Liver (tissue), 10 donors: ENCODE measurements at places on chromosomes 6 and 20. TPM values are rescaled to one million over a fixed set of nuclear protein-coding genes. Genes with fewer than 3 reads are reported as not detected.

- no peaks in the 10 kb centered on the region for H3K36me3 ChIP-seq
Measured at GRCh38 chr6:14051355-14051754, 66.2 kb upstream of the CD83 start.

DNA sequence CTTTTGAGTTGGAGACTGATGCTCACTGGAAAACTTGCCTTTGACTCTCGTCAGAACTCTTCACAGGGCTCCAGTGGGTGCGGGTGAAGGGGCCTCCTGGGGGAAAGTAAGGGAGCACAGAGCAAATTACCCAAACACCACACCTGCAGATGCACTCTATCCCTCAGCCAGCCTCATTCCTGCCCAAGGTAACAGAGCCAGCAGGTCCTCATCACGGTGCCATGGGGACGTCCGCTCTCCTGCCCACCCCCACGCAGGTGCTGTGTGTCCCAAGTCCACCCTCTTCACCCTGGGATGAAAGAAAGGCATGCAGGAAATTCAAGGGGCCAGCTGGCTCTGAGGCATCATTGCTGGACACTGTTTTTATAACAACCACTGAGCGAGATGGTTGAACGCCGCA is 269.0 kb downstream of the SMOC2 start:
- H3K4me3 ChIP-seq, result no peak overlapping the region
- no peaks in the 10 kb centered on the region for H3K27me3 ChIP-seq
- no peak overlapping the region for H3K27ac ChIP-seq
- H3K4me1 ChIP-seq, result no peaks in the 10 kb centered on the region

DNA sequence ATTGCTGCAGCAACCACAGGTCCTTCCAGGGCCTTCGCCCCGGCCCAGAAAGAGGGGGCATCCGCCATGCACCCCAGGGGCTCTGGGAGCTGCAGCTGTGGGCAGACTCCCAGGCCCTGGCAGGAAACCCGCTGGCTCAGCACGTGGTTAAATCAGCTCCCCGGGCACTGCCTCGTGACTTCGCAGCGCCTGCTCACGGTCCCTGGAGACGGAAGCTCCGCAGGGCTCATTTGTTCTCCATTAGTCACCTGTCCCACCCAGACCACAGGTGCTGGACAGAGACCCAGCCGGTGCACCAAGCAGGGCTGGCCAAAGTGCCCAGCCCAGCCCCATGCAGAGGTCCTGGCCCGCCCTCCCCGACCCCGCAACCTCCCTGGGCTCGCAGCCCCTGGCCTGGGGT is 14.7 kb downstream of the KCNQ2 start:
- no peaks in the 10 kb centered on the region for H3K4me1 ChIP-seq
- no peaks in the 10 kb centered on the region for H3K27me3 ChIP-seq
- H3K27ac ChIP-seq, result no peak overlapping the region
- DNase-seq, result no peak
- no peak overlapping the region for H3K4me3 ChIP-seq

GRCh38 chr20:40397467-40397866 is 291.6 kb downstream of the MAFB start:
- no peaks in the 10 kb centered on the region for H3K36me3 ChIP-seq
- no peak overlapping the region for H3K27ac ChIP-seq
- H3K4me1 ChIP-seq, result no peaks in the 10 kb centered on the region
- no peak for DNase-seq

- no peaks in the 10 kb centered on the region for H3K27me3 ChIP-seq
- no peak overlapping the region for H3K4me3 ChIP-seq
- peaks cover 10% of the 10 kb centered on the region for H3K4me1 ChIP-seq
- DNase-seq, result no peak
Measured at GRCh38 chr6:156698239-156699016, 78.8 kb upstream of the ARID1B start.

- no peak for DNase-seq
- no peaks in the 10 kb centered on the region for H3K36me3 ChIP-seq
- H3K4me3 ChIP-seq, result no peak overlapping the region
- no peak overlapping the region for H3K27ac ChIP-seq
Measured at GRCh38 chr20:10708351-10709185, 34.8 kb upstream of the JAG1 start.

- DNase-seq, result no peak
- H3K36me3 ChIP-seq, result no peaks in the 10 kb centered on the region
- no peaks in the 10 kb centered on the region for H3K27me3 ChIP-seq
- H3K27ac ChIP-seq, result no peak overlapping the region
- no peaks in the 10 kb centered on the region for H3K4me1 ChIP-seq
Measured at GRCh38 chr6:32074996-32075532, 34.1 kb downstream of the TNXB start.

- no peak overlapping the region for H3K27ac ChIP-seq
- peaks cover 2% of the 10 kb centered on the region for H3K27me3 ChIP-seq
- no peaks in the 10 kb centered on the region for H3K36me3 ChIP-seq
- H3K4me1 ChIP-seq, result no peaks in the 10 kb centered on the region
Measured at GRCh38 chr6:87968435-87969278, 79.0 kb upstream of the SPACA1 start.

DNA sequence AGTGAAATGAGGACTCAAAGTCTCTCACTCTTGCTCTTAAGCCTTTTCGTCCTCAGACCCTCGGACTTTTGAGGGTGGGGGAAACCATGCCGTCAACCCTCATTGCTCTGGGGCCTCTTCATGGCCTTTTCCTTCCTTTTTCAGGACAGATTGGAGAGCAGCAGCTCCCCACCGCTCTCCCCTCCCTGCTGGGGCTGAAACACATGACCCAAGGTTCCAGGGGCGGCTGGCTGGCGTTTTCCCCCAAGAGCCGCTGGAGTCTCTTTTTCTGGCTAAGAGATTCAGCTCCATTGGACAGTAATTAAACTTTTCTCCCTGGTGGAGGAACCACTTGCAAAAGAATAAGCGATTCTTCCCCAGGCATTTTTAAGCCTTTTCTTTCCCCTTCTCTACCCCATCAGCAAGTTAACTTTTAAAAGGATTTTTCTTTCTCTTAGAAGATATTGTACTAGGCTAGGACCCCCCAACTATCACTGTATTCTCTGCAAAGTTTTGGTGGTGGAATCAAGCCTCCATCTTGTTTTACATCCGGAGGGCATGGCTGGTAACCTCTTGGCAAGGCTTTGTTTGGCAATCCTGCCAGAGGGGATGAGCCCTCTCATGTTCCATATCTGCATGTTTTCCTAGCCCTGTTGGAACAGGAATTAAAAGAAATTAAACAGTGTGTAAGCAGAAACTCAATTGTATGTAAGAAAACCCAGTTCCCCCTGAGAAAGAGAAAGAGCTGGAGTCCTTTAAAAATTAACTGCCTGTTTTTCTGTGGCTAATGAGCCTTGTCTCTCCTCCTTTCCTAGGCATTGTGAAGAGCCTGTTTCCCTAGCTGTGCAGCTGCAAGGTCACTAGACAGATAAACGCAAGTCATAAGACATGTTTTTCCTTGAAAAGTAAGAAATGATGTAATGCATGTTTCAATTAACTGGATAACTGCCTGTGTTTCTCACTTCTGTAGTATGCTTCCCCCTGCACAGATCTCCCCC is 100.8 kb upstream of the GPR6 start:
- H3K27me3 ChIP-seq, result no peaks in the 10 kb centered on the region
- no peak overlapping the region for H3K4me3 ChIP-seq
- H3K36me3 ChIP-seq, result no peaks in the 10 kb centered on the region

- H3K36me3 ChIP-seq, result peaks cover 6% of the 10 kb centered on the region
- H3K4me3 ChIP-seq, result no peak overlapping the region
- no peak overlapping the region for H3K27ac ChIP-seq
- DNase-seq, result no peak
Measured at GRCh38 chr20:62320581-62321354, 18.0 kb downstream of the ADRM1 start.

DNA sequence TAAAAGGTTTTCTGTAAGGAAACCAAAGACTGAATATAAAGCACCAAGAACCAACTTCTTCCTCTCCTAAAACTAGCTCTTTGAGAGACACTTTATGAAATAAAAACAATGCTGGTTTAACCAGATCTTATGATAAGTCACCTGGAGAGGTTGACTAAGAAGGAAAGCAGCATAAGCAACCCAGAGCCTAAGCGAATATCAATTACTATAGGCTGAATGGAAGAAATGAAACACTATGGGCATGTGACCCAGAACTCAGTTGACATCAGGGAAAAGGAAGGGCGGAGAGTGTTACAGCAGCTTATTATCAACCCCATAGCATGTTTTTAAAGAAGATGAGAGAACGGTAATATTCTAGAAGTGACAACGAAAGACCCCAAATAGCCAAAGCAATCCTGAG is 94.1 kb upstream of the STMND1 start:
- no peak overlapping the region for H3K27ac ChIP-seq
- DNase-seq, result no peak
- H3K4me3 ChIP-seq, result no peak overlapping the region
- H3K27me3 ChIP-seq, result no peaks in the 10 kb centered on the region

DNA sequence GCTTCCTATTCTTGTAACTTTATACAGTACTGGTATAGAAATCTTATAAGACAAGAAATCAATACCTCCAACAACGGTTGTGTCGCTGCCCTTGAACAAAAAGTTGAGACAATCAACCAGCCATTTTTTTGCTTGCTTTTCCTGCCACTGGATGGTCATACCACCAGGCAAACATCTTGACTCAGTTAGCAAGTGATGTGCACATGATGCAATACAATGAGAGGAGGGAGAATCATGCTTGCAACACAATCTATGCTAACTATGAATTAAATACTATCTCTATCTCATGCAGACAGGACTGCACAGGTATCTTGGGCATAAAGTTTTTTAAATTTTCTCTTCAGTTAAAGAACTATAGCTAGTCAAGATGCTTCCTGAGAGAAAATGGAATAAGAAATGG is 877.7 kb upstream of the CITED2 start:
- H3K4me3 ChIP-seq, result no peak overlapping the region
- no peaks in the 10 kb centered on the region for H3K27me3 ChIP-seq
- no peaks in the 10 kb centered on the region for H3K4me1 ChIP-seq
- H3K36me3 ChIP-seq, result no peaks in the 10 kb centered on the region
- DNase-seq, result no peak
- H3K27ac ChIP-seq, result no peak overlapping the region

DNA sequence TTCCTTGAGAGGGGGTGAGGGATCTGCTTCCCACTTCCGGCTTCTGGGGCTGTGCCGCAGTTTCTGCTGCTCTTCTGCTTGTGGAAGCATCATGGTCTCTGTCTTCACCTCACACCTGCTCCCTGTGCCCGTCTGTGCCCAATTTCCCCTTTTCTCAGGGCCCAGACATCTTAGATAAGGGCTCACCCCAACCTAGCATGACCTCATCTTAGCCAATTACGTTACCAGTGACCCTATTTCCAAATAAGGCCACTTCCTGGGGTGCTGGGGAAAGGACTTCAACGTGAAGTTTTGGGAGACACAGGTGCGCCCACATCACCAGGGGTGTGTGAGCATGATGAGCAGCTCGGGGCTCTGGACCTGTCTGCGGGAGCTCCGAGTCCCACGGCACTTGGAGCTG is 20.7 kb upstream of the RBBP8NL start:
- H3K27me3 ChIP-seq, result peaks cover 4% of the 10 kb centered on the region
- no peaks in the 10 kb centered on the region for H3K36me3 ChIP-seq
- H3K4me1 ChIP-seq, result peaks cover 1% of the 10 kb centered on the region
- H3K4me3 ChIP-seq, result no peak overlapping the region

- H3K27me3 ChIP-seq, result peaks cover 10% of the 10 kb centered on the region
- no peak for DNase-seq
- no peak overlapping the region for H3K4me3 ChIP-seq
- H3K27ac ChIP-seq, result no peak overlapping the region
Measured at GRCh38 chr20:59613861-59614260, 9.5 kb downstream of the PHACTR3 start.

- H3K27ac ChIP-seq, result no peak overlapping the region
- DNase-seq, result no peak
- no peaks in the 10 kb centered on the region for H3K36me3 ChIP-seq
- H3K4me1 ChIP-seq, result peaks cover 10% of the 10 kb centered on the region
- no peak overlapping the region for H3K4me3 ChIP-seq
- no peaks in the 10 kb centered on the region for H3K27me3 ChIP-seq
Measured at GRCh38 chr6:5090603-5091002, 5.5 kb downstream of the PPP1R3G start.

DNA sequence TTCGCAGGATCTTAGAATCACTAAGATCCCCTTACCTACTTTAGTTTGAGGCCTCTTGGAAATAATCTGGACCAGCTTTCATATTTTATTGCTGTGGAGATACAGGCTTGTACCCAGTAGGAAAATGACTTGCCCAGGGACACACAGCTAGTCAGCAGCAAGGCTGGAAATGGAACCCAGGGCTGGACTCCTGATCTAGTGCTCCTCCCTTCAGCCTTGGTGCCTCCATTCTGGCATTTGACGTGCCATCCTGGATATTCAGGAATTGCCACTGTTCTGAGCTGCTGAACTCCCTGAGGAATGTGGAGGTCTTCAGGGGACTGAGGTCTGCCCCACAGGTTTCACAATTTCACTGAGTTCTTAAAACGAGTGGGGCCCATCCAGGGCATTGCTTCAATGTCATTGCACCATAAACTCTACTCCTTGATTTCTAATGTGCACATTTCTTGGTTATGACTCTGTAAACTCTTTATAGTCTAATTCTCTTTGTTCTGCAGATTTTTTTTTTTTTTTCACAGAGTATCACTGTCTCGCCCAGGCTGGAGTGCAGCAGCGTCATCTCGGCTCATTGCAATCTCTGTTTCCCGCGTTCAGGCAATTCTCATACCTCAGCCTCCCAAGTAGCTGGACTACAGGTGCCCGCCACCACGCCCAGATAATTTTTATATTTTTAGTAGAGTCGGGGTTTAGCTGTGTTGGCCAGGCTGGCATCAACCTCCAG is 26.7 kb upstream of the CDKN1A start:
- DNase-seq, result no peak
- H3K4me3 ChIP-seq, result no peak overlapping the region
- H3K36me3 ChIP-seq, result no peaks in the 10 kb centered on the region
- H3K4me1 ChIP-seq, result no peaks in the 10 kb centered on the region

DNA sequence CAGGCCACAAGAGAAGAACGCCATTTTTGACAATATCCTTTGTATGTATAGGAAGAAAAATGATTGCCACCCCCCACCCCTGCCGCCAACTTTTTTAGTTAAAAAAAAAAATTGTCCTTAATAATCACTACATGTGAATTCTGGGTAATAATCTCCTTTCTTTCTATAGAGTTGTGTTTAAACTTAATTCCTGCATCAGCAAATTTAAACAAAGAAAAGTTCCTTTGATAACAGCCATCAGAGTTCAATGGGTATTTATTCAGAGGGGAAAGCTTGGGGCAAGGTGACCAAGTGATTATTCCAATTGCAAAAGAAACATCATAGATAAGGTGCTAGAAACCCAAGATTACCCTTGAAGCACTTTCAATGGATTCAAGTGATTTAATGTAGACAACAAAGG is 47.0 kb downstream of the GCLC start:
- no peak for DNase-seq

SMPD2 gene
- total RNA-seq, result 4.8 TPM

OPRM1 gene
- total RNA-seq, result not detected

FRK gene
- 5.7 TPM for total RNA-seq

LAMP5 gene
- 0.08 TPM for total RNA-seq

VNN1 gene
- total RNA-seq, result 2.7 TPM

RAB44 gene
- total RNA-seq, result 0.08 TPM

EPHA7 gene
- 0.37 TPM for total RNA-seq
